ENCODE measurements at places on chromosomes 1 and 21. TPM values are rescaled to one million over a fixed set of nuclear protein-coding genes. Genes with fewer than 3 reads are reported as not detected.

GRCh38 chr21:15160136-15160535 lies 95.3 kb upstream of the NRIP1 start:
- no peak for DNase-seq

- DNase-seq, result no peak
Measured at GRCh38 chr1:194167956-194168640, 981.7 kb upstream of the B3GALT2 start.

DNA sequence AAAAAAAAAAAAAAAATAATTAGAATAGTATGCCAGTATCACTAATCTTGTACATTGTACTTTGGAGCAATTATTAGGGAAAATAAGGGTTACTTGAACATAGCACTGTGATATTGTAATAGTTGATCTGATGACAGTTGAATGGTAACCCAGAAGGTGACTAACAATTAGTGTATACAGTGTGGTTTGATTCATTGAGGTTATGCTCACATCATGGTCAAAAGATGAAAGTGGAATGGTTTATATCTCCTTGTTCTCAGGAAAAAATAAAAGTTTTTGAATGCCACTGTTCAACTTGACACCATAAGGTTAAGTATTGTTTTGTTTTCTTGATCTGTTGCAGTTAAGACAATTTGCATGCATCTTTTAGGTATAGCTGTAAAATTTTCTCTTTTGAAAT lies 87.0 kb downstream of the GPR52 start:
- DNase-seq, result no peak

GRCh38 chr1:73104749-73105148 lies 822.4 kb upstream of the NEGR1 start:
- no peak for DNase-seq

- DNase-seq, result no peak
Measured at GRCh38 chr1:204493145-204493983, 1.2 kb downstream of the PIK3C2B start.

- no peak for DNase-seq
Measured at GRCh38 chr21:29084372-29084771, 10.9 kb upstream of the CCT8 start.

- no peak for DNase-seq
Measured at GRCh38 chr21:46622226-46622625, 13.2 kb upstream of the PRMT2 start.

- DNase-seq, result no peak
Measured at GRCh38 chr1:52659356-52659755, 26.4 kb downstream of the SHISAL2A start.

- no peak for DNase-seq
Measured at GRCh38 chr21:28871388-28872010, 121.2 kb downstream of the LTN1 start.

DNA sequence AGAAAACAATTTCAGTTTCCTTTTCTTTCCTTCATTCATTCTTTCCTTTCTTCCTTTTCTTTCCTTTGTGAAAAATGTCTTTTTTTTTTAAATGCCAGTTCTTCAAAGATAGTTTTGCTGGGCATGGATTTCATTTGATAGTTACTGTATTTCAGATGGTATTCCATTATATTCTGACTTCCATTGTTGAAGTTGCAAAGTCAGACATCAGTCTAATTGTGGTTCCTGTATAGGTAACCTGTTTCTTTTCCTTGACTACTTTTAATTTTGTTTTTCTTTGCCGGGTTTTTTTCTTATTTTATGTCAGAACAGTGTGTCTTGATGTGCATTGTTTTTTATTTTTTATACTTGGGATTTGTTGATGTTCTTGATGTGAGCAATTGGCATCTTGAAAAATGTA lies 40.4 kb upstream of the MPC2 start:
- DNase-seq, result no peak

GRCh38 chr21:43956670-43957035 lies 55.5 kb upstream of the TRAPPC10 start:
- no peak for DNase-seq

DNA sequence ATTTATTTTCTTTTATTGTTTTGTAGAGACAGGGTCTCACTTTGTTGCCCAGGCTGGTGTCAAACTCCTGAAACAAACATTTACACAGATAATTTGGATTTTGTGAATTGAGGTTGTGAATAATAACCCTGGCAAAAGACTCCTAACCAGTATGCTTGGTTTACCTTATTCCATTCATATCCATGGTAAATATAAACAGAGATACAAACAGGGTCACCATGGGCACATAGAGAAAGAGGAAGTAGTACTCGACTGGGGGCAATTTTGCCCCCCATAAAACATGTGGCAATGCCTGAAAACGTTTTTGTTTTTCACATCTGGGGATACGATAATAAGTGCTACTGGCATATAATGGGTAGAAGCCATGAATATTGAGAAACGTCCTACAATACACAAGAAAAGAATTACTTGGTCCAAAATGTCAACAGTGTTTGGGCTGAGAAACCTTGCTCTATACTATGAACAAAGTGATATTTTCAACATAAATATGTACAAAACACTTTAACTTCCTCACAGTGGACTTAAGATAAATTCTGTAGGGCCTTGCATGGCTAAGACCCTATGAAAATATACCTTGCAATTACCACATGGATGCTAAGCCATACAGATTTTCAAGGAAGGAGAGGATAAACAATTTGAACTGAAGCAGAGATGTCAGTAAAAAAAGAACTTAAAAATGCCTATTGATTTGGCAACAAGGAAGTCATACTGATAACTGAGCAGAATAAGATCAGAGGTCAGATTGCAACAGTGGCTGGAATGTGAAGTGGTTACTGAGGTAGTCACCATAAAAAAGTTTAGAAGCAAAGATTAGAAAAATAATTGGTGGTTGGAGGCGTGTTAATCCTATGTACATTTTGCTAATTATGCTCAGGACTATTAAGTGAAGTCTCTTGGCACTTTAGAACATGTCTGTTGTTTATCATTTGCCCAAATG lies 27.4 kb upstream of the ASPM start:
- DNase-seq, result no peak

GRCh38 chr1:114061121-114061830 lies 82.0 kb downstream of the OLFML3 start:
- DNase-seq, result no peak

- no peak for DNase-seq
Measured at GRCh38 chr1:229885568-229886495, 181.2 kb upstream of the GALNT2 start.

DNA sequence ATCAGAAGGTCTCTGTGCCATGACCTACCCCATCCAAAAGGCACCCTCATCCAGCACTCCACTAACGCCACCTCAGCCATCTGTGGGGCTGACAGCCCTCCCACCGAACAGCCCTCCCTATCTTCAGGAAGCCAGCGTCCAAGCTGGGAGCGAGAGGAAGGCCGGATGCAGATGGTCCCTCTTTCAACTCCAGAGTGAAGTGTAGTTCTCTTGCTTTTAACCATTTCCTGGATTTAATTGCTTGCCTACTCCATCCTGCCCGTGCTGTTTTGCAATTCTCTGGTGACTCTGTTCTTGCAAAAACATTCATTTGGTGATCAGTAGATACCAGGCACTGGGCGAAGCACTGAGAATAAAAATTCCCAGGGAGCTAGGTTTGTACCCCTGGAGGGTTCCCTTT lies 8.2 kb upstream of the DYRK1A start:
- no peak for DNase-seq

DNA sequence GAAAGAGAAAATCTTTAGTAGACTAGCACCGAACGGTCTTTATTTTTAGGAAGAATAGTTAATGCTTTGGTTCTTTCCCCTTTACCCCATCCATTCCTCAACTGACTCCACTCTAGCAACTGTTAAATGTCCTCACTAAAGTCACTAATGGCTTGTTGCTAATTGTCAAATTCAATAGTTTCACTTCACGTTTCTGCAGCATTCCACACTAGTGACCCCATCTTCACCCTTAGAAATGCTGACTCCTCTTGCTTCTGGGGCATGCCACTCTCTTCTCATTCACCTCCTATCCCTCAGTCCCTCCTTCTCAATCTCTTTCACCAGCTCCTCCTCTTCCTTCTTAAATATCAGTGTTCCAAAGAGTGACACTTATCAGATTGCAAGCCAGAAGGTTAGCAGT lies 19.4 kb upstream of the CADM3 start:
- no peak for DNase-seq

- DNase-seq, result no peak
Measured at GRCh38 chr1:93576346-93576745, 105.3 kb downstream of the BCAR3 start.

DNA sequence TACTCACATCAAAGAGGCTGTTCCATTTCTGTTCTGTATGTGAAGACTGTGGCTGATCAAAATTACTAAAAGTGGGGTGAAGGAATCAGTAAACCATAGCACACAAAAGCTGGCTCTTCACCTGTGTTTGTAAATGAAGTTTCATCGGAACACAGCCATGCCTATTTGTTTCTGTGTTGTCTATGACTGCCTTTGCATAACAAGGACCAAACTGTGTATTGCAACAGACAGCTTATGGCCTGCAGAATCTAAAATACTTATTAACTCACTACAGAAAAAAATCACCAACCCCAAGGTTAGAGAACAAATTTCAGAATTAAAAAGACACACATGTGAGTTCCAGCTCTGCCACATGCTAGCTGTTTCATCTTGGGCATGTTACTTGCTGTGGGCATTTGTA lies 163.9 kb downstream of the LYPLAL1 start:
- no peak for DNase-seq

DNA sequence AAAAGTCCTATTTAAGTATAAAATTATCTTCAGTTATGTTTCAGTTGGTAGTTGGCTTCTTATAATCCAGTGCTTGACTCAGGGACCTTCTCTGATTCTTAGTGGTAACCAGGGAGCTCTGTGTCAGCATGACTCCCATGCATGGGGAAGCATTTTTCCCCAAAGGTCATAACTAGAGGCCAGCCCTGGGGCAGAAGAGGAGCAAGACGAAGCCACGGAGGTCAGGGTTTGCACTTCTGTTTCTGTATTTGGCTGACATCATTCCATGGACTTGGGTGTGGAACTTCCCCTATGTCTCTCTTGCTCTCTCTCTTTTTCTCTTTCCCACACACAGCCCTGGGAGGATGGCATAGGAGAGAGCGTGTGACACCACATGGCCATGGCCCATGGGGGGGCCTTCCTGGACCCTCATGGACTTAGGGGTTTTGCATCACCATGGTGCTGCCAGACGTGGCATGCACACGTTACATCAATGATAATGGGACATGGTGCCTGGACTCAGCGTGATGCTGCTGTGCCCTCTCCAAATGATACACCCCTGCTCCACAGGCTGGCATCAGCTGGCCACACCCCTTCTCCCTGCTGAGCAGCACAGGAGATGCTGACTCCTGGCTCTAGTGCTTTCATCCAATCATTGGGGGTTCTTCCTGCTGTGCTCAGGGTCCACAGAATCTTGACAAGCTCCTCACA lies 260.5 kb downstream of the KCNJ6 start:
- DNase-seq, result no peak

The CCDC185 gene
- total RNA-seq, result not detected

The CA6 gene
- not detected for total RNA-seq

The OR6K3 gene
- not detected for total RNA-seq

The LCE3E gene
- not detected for total RNA-seq

The SMIM11 gene
- 21.3 TPM for total RNA-seq

The CYP4A22 gene
- not detected for total RNA-seq

The LCE3D gene
- not detected for total RNA-seq

The TMCC2 gene
- 1.5 TPM for total RNA-seq

The MAN1C1 gene
- total RNA-seq, result not detected

The FBLIM1 gene
- total RNA-seq, result 4.1 TPM

The CCDC27 gene
- not detected for total RNA-seq

The TSPEAR gene
- not detected for total RNA-seq

The MTARC2 gene
- 10.7 TPM for total RNA-seq

The PLA2G2D gene
- total RNA-seq, result not detected

Data from NCI-H460 (cell line).